ENCODE measurements at places on chromosomes 4 and X. TPM values are rescaled to one million over a fixed set of nuclear protein-coding genes. Genes with fewer than 3 reads are reported as not detected.

Gene PPARGC1A
- not detected for total RNA-seq

Gene UGT8
- total RNA-seq, result not detected

Gene XK
- not detected for total RNA-seq

Gene PLK4
- total RNA-seq, result 8.5 TPM

GRCh38 chrX:107465932-107466620, 16.6 kb downstream of the FRMPD3 start:
- DNase-seq, result no peak

- peak; percentile 60 for DNase-seq
Measured at GRCh38 chr4:112523764-112524505, 8.0 kb upstream of the NEUROG2 start.

GRCh38 chrX:21952624-21953023, 12.1 kb downstream of the SMS start:
- DNase-seq, result no peak

- no peak for DNase-seq
Measured at GRCh38 chrX:81308086-81308829, 106.4 kb downstream of the SH3BGRL start.

GRCh38 chr4:185304944-185305690, 90.6 kb downstream of the LRP2BP start:
- DNase-seq, result peak; percentile 25

DNA sequence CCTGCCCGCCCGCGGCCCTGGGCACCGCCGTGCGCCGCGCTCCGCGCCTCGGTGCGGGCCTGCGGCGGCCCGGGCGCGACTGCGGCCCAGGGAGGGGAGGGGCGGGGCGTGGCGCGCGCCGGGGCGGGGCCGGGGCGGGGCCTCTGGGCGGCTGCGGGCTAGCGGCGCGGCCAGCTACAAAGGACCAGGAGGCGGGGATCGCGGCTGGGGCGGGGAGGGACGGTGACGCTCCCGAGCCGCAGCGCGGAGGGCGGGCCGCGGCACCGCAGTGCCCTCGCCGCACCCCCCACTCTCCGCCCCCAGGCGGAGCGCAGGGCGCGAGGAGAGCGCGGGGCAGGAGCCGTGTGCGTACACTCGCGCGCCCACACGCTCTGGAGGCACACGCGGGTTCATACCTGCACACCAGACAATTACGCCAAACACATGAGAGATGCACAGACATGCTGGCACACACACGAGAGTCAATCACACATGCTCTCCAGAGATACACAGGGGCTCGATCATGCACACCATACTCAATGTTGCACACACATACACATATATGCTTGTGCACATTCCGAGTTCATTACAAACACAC, at the start of gene CRMP1:
TSS of gene CRMP1 (minus strand) at position 83 of the 577 bp plus-strand sequence. CDS start 117 bp downstream, outside the sequence.
- DNase-seq, result peak; percentile 32

GRCh38 chrX:57595381-57595811, 3.6 kb downstream of the ZXDB start:
- DNase-seq, result peak; percentile 78

- DNase-seq, result no peak
Measured at GRCh38 chr4:19213388-19213787, 1038.3 kb upstream of the SLIT2 start.

GRCh38 chr4:149823769-149824221, 8.2 kb upstream of the IQCM start:
- peak; percentile 92 for DNase-seq

DNA sequence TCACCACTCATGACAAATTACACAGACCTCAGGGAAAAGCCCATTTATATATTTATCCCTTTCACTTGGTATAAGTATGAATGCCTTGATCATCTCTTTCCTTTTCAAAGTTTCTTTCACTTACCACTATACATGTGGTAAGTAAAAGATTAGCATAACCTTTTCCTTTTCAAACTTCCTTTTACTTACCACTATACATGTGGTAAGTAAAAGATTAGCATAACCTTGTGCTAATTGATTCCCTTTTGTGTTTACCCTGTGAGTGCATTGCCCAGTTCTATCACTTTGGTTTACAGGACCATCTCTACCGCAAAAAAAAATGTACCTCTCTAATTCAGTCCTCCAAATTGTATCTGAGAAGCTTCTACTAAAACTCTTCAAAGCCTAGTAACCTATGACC, 32.7 kb upstream of the TCEANC start:
- DNase-seq, result no peak

- DNase-seq, result no peak
Measured at GRCh38 chr4:78772526-78773091, 3.5 kb upstream of the BMP2K start.

- no peak for DNase-seq
Measured at GRCh38 chr4:159158083-159158617, 55.3 kb downstream of the RAPGEF2 start.

- peak; percentile 33 for DNase-seq
Measured at GRCh38 chr4:41541687-41542094, 3.7 kb downstream of the LIMCH1 start.

DNA sequence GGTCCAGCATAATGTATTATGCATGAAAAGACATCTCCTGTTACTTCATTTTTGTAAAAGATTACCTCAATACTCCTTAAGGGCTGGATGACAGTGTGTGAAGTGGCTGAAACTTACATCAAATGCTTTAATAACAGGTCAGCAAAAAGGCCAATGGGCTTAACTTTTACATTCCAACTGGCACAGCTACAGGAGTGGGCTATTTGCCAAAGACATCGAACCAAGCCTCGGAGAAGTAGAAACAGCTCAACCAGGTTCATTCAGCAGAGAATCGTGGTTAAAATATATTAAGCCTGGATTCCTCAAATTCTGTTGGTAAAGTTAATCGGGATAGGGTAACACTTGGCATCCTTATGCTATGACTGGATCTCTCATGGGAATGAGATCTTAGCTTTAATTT, 639.7 kb downstream of the TRIML1 start:
- peak; percentile 12 for DNase-seq

DNA sequence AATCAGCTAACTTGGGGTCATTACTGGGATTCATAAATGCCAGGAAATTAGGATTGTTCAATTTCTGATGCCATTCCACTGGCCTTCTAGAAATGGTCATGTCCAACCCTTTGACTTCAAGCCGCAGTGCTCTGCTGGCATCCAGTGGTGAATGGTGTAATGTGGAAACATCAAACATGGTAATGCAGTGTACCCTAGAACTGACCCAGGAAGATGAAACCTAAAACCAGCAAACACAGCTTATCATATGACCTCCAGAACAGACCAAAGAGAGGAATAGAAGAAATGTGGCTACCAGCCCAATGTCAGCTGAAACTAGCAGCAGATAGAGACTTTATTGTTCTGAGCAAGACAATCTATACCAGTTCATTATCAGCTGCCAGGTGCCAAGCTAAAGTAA, 13.8 kb downstream of the CXCL13 start:
- no peak for DNase-seq

DNA sequence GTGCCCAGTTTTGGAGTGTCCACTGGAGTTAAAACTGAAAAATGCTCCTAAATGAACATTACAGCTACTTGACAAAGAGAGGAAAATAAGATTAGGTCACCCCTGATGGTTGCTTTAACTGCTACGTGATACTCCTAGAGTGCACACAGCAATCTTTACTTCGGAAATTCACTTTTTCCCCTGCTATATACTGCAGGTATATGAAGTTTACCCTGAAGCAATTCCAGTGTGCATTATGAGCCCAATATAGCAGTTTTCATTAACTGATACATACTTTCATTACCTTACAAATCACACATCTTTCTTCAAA, 773 bp upstream of the ZNF827 start:
- peak; percentile 48 for DNase-seq

DNA sequence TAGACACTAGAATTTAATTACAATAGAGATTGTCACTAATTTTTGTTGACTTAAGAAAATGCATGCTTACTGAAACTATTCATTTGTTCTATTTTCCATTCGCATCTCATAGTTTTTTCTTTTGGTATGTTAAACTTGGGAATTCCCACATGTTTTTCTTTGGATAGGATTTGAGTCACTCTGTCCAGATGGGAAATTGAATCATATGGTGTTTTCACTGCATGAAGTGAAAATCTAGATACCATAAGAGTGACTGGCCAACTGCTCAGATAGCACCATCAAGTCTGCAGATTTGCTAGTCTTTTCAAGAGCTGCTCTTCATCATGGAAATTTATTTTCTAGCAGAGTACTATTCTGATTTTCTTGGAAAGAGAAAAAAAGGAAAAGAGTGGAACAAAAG, 172.6 kb downstream of the FAM47B start:
- peak; percentile 46 for DNase-seq

Data from GM23248 (cell line).